Osteoblast (primary cell): ENCODE measurements at places on chromosomes 3 and 15. TPM values are rescaled to one million over a fixed set of nuclear protein-coding genes. Genes with fewer than 3 reads are reported as not detected.

- no peak for DNase-seq
Observed at GRCh38 chr15:35673093-35673684, 127.2 kb upstream of the DPH6 start.

GRCh38 chr3:48528048-48528447, 24.1 kb upstream of the SHISA5 start:
- DNase-seq = no peak

- no peak for DNase-seq
Observed at GRCh38 chr3:123682781-123683504, 98.1 kb upstream of the HACD2 start.

- no peak for DNase-seq
Observed at GRCh38 chr15:51199541-51199940, 104.8 kb upstream of the TNFAIP8L3 start.

- DNase-seq = peak; percentile 58
Observed at GRCh38 chr15:36358094-36358493, 221.3 kb upstream of the CDIN1 start.

- peak; percentile 42 for DNase-seq
Observed at GRCh38 chr15:32730677-32731654, 13.2 kb downstream of the GREM1 start.

- no peak for DNase-seq
Observed at GRCh38 chr15:69469467-69470201, 17.0 kb downstream of the RPLP1 start.

DNA sequence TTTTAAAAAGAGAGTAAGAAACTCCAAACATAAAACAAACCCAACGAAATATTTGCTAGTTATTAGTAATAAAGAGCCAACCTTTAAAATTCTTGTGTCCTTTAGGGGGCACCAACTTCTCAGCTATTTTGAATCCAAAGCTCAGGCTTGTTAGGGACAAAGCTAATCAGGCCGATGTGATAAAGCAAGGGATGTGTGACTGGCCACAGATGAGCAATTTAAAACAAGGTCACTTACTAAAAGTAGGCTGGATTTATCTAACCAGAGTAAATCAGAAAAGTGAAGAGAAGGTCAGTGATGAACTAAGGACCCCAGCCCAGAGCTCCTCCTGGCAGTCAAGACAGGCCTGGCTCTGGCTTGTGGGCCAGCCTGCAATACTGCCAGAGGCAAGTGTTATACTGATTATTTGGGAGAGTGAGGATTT, 108.5 kb downstream of the CYP19A1 start:
- DNase-seq = no peak

DNA sequence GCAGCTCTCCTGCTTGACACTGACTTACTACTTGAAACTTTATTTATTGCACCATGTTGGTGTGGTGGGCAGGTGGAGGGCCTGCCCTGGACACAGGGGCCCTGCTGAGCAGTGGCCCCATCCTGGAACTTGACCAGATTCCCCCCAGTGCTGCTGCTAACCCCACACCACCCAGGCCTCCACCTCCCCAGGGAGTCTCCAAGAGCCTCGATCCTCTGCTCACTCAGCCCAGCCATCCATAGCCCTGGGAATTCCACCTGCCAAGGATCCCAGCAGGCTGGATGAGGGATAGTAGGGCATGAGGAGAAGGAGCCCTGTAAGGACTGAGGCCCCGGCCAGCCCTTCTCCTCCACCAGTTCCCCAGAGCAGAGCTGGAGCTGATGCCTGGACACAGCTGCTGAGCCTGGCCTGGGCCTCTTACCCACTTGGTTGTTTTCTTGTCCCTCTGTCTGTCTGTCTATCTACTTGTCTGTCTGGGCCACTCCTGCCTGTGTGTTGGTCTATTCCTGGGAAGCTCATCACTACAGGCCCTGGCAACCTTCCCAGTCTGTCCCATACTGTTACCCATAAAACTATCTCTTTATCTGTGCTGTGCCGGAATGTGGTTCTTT, 2.8 kb downstream of the CHAC1 start:
- peak; percentile 82 for DNase-seq

DNA sequence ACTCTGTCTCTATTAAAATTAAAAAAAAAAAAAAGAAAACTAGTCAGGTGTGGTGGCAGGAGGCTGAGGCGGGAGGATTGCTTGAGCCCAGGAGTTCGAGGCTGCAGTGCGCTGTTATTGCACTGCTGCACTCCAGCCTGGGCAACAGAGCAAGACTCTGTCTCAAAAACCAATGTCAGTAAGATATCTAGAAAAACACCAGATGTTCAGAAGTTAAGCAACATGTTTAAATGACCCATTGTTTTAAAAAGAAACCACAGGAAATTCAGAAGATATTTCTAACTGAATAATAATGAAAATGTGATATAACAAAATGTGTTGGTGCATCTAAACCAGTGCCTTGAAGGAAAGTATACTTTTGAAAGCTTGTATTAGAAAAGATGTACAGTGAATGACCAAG, 203.4 kb upstream of the CGNL1 start:
- peak; percentile 39 for DNase-seq

GRCh38 chr3:87267953-87268645, 8.3 kb downstream of the POU1F1 start:
- no peak for DNase-seq

- no peak for DNase-seq
Observed at GRCh38 chr3:141795276-141795675, 32.1 kb downstream of the GRK7 start.

DNA sequence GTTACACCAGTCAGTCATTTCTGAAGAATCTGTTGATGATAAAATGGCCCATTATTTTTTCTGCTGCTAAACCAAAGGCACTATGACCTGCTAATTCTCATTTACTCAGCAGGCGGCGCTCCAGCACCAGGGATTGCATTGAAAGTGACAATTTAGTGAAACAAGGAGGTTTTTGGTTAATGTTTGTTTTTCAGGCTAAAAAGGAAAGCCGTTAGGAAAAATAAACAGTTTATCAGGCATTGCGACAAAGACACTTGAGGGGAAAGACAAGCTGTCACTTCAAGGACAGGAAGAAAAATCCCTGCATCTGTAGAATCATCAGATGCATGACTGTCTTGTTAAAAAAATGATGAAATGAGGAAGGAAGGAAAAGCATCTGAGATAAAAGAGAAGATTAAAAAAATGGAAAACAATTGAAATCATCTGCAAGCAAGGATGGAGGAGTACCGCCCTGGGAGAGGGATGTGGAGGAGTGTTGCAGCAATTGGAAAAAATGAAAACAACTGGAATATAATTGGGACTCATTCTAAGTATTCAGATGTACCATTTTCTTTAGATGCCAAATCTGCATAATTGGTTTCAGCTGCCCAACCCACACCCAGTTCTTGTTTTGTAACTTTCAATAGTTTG, 54.0 kb downstream of the NR1D2 start:
- peak; percentile 60 for DNase-seq

AGBL1 gene
- total RNA-seq = not detected in 2 replicates

CCDC33 gene
- 0.29 TPM in 1 of 2 replicates, not detected in the other for total RNA-seq

THSD4 gene
- total RNA-seq = 15.6 TPM in 2 replicates

PLIN1 gene
- total RNA-seq = under 0.01 TPM in 1 of 2 replicates, not detected in the other

ZFYVE19 gene
- total RNA-seq = 17.4 and 18.0 TPM in 2 replicates

SERPINI1 gene
- 1.4 and 2.7 TPM in 2 replicates for total RNA-seq

AMIGO3 gene
- 0.29 and 1.8 TPM in 2 replicates for total RNA-seq

LTK gene
- not detected in 2 replicates for total RNA-seq

CCR9 gene
- not detected in 2 replicates for total RNA-seq

CASR gene
- total RNA-seq = not detected in 2 replicates
